Kasumi-1 (cell line): ENCODE measurements at places on chromosomes 12 and 14.

GRCh38 chr12:108332791-108333382 lies 6.2 kb downstream of the CMKLR1 start:
- DNase-seq = no peak

- DNase-seq = no peak
Measured at GRCh38 chr12:102851246-102851645, 65.8 kb downstream of the PAH start.

DNA sequence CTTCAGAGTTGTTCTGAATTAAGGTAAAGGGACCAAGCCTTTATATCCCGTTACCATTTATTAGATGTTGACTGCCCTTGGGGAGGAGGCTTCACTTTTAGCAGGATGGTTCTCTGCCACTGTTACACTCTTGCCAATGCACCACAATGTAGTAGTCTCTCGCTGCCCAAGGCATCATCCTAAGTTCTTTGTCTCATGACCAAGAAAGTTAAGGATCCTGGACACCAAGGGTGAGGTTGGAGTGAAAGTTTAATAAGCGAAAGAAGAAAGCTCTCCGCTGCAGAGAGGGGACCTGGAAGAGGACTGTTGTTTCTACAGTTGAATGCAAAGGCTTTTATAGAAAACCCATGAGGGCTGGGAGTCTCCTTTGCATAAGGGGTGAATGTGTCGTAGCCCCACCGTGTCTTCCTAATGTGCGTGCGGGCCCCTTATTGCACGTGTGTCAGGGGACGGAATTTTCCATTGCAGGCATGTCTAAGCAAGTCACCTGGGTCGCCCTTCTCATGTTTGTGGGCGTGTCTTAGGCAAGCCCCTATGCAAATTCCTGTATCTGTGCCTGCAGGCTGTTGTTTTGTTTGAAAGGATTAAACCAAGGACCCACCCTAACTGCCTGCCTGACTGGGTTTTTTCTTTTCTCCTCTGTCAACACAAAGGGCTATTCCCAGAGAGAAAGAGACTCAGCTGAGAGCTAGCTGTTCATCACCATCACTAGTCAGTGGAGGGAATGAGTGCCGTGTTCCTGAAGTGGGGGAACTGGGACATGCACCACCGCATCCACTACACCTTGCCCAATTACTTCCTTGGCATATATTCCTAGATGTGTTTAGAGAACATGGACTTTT lies 17.6 kb upstream of the RNASE1 start:
- DNase-seq = no peak

GRCh38 chr12:70031046-70031445 lies 206.0 kb downstream of the MYRFL start:
- DNase-seq = no peak

DNA sequence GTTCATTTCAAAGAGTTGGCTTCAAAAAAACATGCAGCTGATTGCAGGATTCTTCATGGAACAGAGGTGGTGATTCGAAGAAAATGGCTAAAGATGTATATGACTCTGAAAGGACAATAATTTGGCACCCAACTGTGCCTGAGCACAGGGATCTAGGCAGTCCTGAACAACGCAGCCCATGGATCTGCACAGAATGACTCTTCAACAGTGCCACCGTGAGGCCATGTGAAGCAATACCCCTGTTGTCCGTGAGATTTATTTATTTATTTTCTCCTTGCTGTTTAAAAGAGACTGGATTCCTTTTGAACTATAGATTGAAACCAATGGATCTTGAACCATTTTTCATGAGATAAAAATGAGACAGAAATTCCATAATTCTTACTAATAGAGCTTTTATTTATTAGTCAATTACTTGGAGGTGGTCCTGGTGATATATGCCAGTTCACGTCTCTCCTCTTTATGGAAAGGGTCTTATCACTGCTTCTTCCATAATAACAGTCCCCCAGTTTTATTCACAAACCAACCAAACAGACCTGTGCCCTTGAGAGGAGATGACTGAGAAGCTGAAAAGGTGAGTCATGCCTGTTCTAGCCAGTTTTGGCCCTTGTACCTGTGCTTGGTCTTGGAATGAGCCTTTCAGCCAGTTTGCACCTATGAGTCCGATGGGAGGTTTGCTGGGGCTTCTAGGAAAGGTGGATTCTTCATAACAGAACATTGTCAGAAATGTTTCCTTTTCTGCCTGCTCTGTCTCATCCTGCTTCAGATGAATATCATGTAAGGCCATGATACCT lies 1598.3 kb downstream of the AACS start:
- peak; percentile 2 for DNase-seq

- no peak for DNase-seq
Measured at GRCh38 chr14:49796025-49796424, 28.1 kb downstream of the KLHDC2 start.

GRCh38 chr12:131672941-131673887 lies 37.7 kb upstream of the SFSWAP start:
- peak; percentile 1 for DNase-seq

DNA sequence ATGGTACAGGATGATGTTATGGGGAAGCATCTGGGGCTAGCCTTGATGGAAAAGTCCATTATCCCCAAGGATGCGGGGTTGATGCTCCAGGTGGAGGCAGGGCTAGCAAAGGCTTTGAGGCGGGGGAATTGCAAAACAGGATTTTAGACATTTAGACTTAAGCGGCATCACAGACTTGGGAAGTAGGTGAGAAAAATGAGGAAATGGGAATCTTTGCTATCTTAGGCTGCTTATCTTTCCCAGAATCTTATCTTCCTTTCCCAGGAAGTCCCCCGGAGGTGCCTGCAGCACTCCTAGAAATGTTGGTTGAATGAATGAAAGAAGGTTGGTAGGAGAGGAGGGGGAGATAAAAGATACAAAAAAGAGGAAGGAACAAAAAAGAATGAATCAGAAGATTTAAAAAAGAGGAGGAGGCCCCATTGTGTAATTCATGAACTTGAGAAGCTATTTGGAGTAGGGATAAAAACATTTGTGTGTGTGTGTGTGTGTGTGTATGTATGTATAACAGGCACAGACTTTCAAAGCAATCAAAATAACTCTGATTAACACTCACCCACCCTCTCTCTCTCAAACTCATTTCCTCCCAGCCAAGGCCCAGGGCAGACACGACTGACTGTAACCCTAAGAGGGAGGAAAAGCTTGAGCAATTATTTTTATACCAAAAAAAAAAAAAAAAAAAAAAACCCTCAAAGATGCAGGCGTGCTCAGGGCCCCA lies 62.5 kb upstream of the TBX3 start:
- no peak for DNase-seq

- DNase-seq = peak; percentile 66
Measured at GRCh38 chr12:57797933-57798332, 15.3 kb downstream of the TSFM start.

DNA sequence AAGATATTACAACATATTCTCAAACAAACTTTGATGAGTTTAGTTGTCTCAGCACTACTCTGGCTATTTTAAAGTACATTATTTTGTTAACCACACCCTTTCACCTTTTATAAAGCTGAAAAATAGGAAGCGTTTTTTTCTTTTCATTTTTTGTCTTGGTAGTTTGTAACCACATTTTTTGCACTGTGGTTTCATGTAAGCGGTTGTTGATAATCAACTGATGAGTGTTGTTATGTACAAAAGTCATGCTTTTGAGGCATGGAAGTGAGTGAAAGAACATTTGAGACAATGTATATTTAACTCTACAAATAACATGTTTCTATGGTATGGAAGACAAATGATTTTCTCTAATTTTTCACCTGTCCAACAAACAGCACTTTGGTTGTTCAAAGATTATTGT lies 52.1 kb upstream of the ATP2B1 start:
- no peak for DNase-seq

DNA sequence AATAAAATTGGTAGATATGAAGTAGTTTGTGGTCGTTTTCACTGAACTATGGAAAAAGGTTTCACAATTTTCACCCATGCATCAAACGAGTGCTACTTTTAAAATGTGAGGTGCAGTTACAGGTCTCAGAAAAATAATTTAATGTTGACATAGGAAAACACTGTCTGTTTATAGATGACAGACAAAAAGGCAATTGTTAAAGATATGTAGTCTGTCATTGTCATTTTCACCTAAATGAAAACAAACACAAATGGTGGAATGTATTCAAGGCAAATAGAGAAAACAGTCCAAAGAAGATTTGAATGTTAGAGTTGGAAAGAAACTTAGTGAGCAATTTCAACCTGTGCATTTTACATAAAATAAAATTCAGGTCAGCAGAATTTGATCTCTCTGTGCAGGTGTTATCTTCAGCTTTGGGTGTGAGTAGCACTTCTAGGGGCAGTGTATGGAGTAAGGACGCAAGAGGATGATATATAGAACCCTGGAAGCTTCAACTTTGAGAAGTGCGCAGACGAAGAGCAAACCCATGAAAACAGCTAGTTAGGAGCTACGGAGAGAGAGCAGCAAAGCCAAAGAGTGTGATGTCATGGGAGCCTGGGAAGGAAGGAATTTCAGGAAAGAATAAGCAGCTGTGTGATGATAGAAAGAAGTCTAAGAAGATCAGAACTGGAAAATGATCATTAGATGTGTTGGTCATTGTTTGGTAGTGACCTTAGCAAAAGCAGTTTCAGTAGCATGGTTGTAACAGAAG lies 6.2 kb downstream of the RERG start:
- no peak for DNase-seq

GRCh38 chr12:93514853-93515252 lies 47.5 kb downstream of the MRPL42 start:
- DNase-seq = no peak

GRCh38 chr12:90622431-90622830 lies 332.5 kb downstream of the CCER1 start:
- no peak for DNase-seq

GRCh38 chr12:83349907-83350611 lies 663.4 kb downstream of the TMTC2 start:
- peak; percentile 10 for DNase-seq

DNA sequence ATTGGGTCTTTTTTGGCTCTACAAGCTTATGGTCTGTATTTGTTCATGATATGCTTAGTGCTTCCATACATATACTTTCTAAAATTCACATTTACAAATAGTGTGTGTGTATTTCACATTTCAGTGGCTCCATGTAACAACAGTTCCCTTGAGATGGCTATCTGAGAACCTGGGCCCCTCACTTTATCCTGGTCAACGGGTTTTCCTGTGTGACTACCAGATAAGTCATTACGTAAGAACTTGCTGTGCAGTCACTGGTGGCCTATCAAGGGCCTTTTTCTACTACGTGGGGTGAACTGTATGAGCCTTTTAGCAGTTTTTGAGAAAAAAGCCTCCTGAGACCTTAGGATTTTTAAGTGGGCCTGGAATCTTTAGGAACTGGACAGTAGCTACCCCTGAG lies 454.1 kb downstream of the PCNX1 start:
- DNase-seq = no peak

GRCh38 chr12:9365296-9365695 lies 157.1 kb upstream of the PZP start:
- no peak for DNase-seq

- peak; percentile 23 for DNase-seq
Measured at GRCh38 chr14:39467889-39468524, 35.8 kb upstream of the FBXO33 start.

GRCh38 chr12:132886529-132887477 lies 602 bp downstream of the CHFR start:
- no peak for DNase-seq

- DNase-seq = peak; percentile 83
Measured at GRCh38 chr14:93533842-93534241, 103.1 kb downstream of the UNC79 start.

DNA sequence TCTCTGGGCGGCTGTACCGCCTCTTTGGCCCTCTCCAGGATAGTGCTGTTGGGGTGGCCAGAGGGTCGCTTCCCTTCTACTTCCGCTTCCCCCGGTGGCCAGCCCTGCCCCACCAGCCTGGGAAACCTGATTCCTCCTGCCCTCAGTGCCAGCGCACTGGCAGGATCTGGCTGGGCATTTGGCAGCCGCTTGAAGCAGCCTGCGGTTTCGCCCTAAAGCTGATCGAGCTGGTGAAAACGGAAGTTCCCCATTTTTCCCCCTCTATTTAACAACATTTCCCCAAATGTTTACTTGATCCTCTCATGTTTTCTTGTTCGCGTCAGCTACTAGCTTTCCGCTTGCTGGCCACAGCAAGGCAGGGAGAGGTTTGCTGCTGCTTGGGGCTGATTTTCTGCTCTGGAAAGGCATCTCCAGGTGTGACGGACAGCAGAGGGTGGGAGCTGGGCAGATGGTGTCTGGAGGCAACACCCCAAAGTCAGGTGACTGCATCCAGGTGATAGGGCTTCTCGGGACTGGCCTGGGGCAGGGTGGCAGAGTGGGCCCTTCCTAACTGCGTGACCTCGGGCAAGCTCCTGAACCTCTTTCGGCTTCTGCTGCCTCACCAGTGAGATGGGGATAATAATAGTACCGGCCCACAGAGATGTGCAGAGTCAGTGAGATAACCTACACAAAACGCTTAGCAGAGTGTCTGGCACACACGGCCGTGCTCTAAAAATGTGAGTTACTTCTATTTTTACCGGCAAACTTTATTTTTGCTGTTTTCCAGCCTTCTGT lies 53.1 kb downstream of the TSPAN9 start:
- DNase-seq = peak; percentile 31

DNA sequence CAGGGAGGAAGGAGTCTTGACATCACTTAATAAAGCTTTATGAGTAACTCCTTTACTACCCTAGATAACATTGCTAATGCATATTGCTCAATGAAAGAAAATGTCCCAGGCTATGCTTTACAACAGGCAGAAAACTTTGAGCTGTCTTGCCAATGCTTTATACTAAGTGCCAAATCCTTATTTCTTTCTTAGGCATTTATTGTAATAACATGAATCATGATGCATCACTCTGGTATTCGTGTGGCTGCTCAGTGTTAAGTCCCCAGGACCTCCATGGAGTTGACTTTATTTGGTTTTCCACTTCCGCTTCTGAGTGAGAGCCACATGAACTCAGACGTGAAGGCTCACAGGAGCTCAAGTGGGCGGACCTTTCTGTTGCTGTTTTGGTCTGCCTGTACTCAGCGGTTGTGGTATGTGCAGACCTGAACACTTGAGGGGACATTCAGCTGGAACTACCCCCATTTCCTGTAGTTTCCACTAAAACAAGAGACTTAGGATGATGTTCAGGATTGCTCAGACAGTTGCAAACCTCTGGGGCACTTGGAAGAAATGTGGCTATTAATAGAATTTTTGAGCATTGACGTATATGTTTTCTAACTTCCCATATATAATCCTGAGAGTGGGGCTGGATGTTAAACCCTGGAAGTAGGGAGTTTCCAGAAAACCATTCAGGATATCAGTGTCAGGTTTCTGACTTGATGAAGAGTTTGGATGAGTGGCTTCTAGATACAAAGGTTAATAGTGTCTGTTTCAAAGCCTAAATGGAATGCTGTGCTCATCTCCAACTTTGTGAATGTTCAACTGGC lies 258.6 kb downstream of the MSRB3 start:
- DNase-seq = no peak
